ENCODE measurements at places on chromosomes 16 and 17.
A peak's percentile ranks its signal among the peaks of the same experiment; 100 is the strongest.

DNA sequence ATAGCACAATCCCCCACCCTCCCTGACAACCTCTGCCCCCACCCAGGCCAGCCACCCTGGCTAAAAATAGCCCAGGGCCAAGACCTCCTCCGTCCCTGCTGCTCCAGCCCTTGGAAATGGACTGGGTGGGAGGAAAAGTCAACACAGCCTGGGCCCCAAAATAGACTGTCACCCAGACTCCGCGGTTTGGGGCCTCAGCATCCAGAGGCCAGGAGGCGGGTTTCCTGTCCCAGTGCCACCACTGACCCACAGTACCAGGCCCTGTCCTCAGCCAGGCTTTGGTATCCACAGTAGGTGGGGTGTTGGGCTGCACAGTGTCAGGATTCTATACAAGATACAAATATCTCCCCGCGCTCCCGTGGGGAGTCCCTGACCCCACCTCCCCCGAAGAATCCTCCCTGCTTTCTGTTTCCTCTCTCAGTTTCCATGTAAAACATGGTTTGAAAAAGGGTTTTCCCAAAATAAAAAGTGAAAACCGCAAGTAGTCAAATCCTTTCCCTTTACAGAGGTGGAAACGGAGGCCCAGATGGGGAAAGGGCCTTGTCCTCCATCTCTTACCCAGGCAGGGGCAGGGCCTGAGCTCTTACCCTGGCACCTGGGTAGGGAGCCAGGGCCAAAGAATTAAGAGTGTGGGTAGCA, 20.1 kb downstream of the CPNE2 start:
- DNase-seq = no peak

DNA sequence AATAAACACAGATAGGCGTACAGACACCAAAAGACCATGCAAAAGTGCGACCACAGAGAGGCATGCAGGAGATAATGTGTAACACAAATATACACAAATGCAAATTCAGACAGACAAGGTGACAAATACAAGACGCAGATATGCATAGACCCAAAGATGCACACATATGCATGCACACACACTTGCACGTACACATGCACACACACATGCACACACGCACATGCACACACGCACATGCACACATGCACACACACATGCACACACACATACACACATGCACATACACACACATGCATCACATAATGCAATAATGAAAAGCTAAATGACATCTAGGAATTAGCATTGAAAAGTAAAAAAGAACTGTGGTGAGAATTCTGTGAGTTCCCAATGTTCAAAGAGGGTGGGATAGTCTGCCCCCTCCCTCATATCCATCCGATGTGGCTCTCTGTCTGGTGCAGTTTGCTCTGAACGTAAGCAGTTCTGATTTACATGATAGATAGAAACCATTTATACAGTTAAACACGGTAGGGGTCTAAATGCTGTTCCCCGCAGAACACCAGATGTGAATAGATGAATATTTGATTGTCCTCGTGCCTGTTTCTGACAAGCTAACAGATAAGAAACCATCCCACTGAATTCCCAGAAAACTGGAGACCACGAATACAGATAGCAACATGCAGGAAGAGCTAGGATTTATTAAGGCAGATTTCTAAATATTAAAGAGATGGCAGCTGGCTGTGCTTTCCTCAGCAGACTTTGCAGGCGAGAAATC, 186.1 kb downstream of the TMEM114 start:
- DNase-seq = no peak

GRCh38 chr16:85998171-85998867, 99.4 kb downstream of the IRF8 start:
- no peak for DNase-seq

DNA sequence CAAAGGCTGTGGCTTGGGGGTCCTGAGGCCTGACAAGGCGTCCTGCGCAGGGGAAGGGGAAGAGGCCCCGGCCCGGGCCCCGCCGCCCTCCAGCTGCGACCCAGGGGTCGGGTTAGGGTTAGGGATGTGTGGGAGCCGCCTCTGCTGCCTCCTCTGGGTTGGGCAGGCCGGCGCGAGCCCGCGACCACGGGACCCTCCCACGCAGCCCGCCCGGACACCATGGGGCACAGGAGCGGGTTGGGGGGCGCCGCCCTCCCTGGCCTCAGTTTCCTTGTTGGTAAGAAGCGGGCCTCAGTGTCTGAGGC, 386 bp downstream of the CIAO3 start:
- no peak for DNase-seq

DNA sequence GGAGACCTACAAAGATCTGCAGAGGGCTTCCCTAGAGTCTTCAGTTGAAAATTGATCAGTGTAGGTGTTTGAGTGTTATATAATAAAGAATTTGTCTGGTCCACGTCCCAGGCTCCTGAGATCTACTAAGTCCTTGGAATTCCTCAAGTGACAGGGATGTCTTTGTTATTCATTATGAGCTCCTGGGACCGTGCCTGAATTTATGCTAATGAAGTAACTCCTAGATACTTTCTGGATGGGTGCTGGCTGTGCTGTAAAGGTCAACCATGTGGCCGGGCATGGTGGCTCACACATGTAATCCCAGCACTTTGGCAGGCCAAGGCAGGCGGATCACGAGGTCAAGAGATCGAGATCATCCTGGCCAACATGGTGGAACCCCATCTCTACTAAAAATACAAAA, 43.7 kb downstream of the CDC27 start:
- DNase-seq = no peak

- peak; percentile 81 for DNase-seq
These were observed 12.5 kb upstream of the SREBF1 start for GRCh38 chr17:17849147-17849820.

DNA sequence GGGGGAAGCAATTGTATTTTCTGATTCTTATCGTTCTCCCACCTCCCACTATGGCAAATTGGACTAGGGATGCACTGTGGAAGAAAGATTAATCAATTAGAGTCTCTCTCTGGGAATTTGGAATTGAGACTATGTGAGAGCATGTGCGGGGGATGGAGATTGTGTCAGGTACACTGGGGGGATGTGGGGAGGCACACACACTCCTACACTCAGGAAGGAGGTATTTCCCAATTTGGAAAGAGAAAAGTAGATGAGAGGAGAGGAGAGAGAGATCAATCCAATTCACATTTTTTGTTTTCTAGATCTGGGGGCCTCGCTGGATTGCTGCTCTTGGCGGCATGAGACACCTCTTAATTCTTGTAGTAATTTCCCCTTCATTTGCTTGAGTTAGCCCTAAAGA, 14.3 kb upstream of the PRKCB start:
- DNase-seq = no peak

Data from GF-D8 (cell line).